ENCODE measurements at places on chromosomes 6 and 20.

DNA sequence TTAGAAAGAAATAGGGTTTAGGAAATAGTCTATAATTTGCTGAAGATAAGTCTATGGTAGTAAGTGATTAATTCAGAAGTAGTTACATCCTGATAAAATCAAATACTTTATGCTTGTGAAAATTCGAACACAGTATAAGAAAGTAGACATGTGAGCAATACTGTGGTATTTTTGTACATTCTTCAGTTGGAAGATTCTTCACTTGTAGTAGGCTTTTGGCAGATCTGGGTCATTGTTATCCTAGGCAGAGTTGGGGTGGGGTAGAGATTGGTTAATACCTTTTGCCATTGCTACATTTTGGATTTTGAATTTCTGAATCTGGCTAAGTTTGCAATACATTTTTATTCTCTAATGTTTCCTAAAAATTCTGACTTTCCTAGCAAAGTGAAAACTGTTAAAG, 197.5 kb downstream of the BCKDHB start:
- no peak for DNase-seq

DNA sequence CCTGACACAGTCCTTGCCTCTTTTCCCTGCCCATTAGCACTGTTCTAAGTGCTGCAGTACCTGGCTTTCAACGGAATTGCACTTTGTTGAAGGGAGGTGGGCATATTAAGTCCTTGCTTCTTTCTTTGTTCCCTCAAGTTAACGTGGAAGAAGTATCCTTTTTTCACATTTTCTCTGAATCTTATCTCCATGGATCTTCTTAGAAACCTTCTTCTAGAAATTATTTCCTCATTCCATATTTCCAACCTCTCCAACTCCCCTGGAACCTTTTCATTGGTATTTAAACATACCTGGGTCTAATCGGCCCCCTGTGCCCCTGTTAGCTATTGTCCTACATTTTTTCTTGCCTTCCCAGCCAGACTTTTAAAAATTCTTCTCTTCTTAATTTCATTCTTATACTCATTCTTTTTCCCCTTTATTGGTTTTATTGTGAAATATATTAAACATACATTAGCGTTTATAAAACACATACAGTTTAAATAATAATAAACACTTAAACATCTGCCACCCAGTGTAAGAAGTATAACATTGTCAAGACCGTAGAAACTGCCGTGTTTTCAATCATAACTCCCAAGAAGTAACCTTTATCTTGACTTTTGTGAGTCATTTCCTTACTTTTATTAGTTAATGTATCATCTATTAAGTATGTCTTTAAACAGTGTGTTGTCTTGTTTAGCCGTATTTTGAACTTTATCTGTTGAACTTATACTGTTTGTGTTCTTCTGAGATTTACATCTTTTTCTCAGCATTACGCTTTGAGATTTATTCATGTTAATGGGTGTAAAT, 118.2 kb downstream of the CDKAL1 start:
- no peak for DNase-seq

DNA sequence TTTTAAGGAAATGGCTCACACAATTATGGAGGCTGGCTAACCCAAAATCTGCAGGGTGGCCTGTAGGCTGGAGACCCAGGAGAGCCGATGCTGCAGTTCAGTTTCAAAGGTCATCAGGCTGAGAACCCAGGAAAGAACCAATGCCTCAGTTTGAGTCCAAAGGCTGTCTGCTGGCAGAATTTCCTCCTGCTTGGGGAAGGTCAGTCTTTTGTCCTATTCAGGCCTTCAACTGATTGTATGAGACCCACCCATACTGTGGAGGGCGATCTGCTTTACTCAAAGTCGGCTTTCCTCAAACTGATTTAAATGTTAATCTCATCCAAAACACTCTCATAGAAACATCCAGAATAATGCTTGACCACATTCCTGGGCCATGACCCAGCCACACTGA, 189.7 kb upstream of the CDYL start:
- no peak for DNase-seq

- DNase-seq = no peak
Measured at GRCh38 chr6:50819904-50820868, 1.5 kb downstream of the TFAP2B start.

GRCh38 chr20:51380401-51381385, 161.8 kb downstream of the NFATC2 start:
- peak; percentile 34 for DNase-seq

DNA sequence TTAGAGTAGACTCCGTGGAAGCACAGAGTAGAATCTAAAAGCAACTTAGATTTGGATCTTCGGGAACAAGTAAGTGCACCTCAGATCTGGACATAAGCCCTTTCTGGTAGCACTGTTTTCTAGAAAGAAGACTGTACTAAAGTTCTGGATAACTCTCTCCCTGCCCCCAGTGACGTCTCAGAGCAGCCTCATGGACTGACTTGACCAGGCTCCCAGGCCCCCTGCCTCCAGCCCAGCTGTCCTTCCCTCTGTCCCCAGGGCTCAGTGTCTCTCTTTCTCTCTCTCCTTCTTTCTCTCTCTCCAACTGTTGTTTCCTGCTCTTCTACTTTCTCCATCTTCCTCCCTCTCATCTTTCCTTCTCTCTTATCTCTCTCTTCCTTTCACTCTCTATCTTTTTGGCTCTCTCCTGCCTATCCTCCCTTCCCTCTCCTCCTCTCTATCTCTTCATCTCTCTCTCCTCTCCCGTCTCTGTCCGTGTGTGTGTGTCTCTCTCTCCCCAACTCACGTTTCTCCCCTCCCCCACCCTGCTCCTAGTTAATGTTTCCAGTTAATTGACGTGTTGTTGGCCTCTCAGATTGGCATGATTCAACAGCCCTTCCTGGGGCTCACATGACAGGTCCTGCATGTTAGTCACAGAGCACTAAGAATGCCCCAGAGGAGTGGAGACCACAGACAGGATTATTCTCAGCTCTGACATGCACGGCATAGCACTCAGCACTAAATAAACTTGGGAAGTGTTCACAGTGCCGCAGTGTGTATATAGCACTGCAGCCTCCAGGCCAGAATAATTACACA, 180.4 kb upstream of the FOXQ1 start:
- DNase-seq = no peak

- no peak for DNase-seq
Measured at GRCh38 chr6:118649918-118650581, 1.3 kb downstream of the CEP85L start.

DNA sequence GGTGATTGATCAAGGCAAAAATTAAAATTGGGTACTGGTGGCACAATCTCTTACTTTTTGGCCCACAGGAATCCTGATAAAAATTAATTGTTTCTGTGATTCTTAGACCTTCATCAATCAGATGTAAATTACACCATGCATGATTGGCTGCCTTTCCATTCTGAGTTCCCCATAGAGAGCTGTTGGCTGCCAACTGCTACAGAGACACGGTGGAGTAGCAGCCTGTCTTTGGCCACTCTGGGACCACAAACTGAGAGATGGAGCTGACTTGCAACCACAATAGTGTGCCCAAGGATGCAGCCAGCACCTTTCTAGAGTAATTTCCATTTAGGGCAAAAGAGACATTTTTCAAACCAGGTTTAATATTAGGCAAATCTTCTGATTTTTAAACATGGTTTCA, 274.3 kb upstream of the MMS22L start:
- no peak for DNase-seq

DNA sequence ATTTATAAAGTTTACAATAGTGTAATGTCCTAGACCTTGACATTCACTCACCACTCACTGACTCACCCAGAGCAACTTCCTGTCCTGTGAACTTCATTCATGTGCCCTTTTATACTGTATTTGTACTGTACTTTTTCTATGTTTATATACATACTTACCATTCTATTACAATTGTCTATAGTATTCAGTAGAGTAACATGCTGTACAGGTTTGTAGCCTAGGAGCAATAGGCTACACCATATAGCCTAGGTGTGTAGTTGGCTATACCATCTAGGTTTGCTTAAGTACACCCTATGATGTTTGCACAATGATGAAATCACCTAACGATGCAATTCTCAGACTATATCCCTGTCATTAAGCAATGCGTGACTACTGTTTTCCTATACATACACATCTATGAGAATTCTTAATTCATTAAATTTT, 17.5 kb downstream of the EDEM2 start:
- DNase-seq = no peak

DNA sequence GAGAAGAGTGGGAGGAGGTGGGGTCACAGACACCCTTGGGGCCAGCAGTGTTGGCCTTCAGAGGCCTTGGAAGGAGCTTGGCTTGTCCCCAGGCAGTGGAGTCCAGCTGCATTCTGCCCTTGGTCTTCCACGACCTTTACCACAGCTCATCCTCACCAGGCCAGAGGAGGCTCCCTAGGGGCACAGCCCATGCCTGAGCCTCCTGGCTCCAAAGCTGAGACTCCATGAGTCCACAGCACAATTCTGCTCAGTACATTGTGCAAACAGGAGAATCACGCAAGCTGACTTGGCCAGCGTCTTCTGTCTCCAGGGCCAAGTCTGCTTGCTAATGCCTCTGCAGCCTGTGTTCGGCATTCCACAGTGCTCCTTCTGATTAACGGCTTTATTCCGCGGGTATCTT, 337.2 kb downstream of the SMOC2 start:
- DNase-seq = no peak

- DNase-seq = no peak
Measured at GRCh38 chr6:43405354-43405753, 22.0 kb upstream of the ABCC10 start.

DNA sequence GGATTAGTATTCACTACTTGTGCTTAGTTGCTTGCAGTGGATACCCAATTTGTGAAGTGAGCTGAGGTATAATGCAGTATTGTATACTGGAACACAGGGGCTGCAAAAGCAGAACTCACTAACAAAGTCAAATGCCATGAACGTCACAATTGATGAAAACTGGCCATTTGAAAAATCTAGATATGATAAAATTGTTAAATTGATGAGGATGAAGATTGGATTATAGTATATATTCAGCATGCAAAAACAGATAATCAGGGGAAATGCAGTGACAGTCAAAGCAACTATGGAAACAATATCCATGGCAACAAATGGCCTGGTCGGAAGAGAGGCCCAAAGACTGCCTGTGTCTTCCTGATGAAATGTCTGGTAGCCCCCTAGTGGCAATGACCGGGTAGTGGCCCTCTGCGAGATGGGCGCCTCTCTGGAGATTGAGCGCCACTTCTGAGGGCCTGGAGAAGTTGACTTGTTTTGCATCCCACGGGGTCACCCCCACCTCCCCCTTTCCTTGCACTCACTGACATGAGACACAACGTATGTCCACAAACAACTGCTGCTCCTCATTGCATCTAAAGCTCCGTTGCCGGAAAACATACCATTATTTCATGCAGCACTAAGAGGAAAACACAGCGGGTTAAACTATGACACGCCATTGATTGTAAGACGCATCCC, 43.6 kb downstream of the C6orf15 start:
- peak; percentile 82 for DNase-seq

DNA sequence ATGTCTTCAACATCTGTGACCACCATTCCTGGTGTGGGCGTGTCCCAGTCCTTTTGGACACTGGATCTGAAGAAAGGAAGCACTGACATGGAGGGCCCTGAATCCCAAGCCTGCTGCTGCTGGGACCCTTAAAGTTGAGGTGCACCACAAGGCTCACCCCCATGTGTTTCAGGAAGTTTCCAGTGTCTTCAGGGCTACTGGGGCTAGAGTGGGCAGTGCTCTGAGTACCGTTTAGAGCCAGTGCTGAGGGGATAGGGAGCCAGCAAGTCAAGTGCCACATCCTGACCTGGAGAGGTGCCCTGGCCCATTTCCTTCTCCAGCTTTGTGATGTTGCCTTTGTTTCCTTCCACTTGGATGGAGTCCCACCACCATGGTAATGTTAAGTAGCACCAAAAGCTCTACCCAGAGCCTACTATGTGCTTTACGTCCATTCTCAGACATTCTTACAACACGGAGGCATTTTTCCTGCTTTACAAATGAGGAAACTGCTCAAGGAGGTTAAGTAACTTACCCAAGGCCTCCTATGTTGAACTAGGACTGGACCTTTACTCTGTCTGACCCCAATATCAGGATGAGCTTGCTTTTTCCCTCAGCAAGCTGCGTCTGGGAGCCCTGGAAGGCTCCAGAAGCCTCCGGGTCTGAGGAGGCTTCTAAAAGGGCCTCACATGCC, 552 bp upstream of the DEF6 start:
- DNase-seq = no peak

- DNase-seq = peak; percentile 81
Measured at GRCh38 chr6:13378669-13379590, 50.6 kb upstream of the TBC1D7 start.

DNA sequence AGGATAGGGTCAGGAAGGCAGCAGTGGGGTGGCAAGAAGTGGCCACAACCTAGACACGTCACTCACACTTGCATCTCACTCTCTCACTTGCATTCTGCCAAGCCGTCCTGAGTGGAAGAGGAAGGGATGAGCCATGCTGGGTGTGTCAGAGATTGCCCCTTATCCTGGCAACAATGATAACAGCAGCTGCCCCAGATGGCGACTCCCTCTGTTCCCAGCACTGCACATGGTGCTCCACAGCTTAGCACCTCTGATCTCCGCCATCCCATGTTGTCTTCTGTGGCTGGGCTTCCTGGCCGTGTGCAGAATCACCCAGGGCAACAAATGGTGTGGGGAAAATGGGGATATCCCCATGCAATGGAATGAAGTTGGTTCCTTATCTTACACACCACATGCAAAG, 11.1 kb downstream of the KCNB1 start:
- DNase-seq = no peak

DNA sequence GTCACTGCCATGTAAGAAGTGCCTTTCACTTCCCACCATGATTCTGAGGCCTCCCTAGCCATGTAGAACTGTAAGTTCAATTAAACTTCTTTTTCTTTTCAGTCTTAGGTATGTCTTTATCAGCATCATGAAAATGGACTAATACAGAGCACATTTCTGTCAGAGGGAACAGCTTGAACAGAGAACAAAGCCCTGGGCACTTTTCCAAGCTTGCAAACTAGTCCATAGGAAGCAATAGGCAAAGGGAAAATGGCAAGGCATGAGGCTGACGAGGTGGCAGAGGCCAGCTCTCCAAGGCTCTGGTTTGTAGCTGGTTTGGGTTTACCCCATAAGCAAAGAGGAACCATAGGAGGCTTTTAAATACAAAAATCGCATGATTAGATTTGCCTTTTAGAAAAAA, 185.1 kb upstream of the HDDC2 start:
- no peak for DNase-seq

DNA sequence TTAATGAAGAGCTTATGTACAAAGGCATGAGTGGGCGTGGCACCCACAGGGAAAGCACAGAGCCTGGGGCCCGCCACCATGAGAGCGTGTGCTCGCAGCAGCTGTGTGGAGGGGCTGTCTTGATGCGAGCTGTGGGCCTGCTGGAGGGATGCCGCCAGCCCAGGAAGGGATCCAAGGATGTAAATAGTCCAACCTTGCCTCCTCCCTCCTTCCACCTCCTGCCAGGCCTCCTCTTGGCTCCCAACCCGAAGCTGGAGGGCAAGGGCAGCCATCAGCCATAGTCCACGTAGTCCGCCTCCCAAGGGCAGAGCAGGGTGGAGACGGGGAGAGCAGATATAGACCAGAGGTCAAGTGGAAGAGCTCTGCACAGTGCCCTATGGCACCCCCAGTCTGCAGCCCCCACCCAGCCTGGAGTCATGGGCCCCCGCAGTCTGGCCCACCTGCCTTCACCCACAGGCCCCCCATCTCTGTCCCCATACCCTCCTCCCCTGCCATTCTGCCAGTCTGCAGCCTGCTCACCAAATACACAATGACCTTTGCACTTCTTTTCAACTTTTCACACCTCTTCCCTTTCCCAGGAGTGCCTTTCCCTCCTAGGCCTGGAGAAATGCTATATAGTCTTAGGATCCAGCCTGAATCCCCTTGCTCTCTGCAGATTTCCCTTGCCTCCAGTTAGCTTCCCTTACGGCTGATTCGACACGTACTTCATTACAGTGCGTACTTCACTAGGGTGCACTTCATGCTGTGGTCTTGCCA, 77.1 kb downstream of the SHLD1 start:
- DNase-seq = no peak

All from Peyer's patch (tissue), 4 donors.